ENCODE measurements at places on chromosomes 5 and 9.

DNA sequence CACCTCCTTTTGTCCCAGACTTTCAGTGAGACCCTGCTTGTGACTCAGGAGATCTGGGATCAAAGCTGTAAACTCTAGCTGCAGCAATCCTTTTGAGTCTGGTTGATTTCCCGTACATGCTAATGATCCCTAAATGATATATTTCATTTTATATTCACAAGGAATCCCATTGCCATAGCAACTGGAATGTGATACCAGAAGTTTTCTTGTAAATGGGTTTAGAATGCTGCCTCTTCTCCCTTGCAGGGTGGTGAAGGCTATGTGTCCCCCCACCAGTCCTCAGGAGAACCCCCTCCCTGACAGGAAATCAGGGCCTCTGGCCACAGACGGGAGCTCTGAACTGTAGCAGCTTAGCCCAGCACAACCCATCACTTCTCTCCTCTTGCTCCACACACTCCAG lies 215.0 kb downstream of the FSTL4 start:
- peak; percentile 15 for DNase-seq

- DNase-seq, result no peak
Measured at GRCh38 chr9:81885602-81886001, 42.6 kb upstream of the SPATA31D4 start.

- DNase-seq, result no peak
Measured at GRCh38 chr5:113546703-113547183, 33.2 kb downstream of the YTHDC2 start.

GRCh38 chr9:129987941-129988340 lies 55.0 kb downstream of the FNBP1 start:
- DNase-seq, result no peak

- peak; percentile 70 for DNase-seq
Measured at GRCh38 chr9:137095664-137096517, 9.1 kb downstream of the MAN1B1 start.

- no peak for DNase-seq
Measured at GRCh38 chr9:35690294-35690613, 529 bp upstream of the TPM2 start.

DNA sequence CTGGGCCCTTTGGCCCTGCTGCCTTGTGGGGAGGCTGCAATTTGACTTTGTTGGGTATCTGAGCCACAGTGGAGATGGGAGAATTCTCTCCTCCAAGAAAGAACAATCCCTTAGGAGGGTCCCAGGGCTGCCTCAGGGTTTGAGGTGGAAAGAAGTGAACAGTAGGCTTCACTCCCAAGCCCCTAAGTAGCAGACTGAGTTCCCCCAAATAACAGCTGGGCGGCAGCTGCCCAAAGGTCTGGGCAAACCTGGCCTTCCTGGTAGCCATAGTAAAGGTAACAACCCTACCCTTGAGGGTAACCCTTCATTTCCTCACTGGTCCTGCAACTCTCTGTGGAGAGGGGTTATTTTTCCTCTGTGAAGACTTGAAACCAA lies 746 bp downstream of the RGS3 start:
- DNase-seq, result no peak

DNA sequence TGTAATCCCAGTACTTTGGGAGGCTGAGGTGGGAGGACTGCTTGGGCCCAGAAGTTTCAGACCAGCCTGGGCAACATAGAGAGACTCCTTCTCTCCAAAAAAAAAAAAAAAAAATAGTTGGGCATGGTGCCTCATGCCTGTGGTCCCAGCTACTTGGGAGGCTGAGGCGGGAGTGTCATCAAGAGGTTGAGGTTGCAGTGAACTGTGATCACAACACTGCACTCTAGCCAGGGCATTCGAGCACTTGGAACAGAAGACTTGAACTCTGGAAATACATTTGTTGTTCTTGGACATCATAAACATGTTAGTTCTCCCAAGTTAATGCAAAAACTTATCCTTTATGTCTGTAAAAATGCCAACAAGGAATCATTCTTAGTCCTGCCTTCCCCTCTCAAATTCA lies 29.6 kb downstream of the EHMT1 start:
- DNase-seq, result no peak

GRCh38 chr5:160923936-160924710 lies 72.1 kb upstream of the ATP10B start:
- no peak for DNase-seq

DNA sequence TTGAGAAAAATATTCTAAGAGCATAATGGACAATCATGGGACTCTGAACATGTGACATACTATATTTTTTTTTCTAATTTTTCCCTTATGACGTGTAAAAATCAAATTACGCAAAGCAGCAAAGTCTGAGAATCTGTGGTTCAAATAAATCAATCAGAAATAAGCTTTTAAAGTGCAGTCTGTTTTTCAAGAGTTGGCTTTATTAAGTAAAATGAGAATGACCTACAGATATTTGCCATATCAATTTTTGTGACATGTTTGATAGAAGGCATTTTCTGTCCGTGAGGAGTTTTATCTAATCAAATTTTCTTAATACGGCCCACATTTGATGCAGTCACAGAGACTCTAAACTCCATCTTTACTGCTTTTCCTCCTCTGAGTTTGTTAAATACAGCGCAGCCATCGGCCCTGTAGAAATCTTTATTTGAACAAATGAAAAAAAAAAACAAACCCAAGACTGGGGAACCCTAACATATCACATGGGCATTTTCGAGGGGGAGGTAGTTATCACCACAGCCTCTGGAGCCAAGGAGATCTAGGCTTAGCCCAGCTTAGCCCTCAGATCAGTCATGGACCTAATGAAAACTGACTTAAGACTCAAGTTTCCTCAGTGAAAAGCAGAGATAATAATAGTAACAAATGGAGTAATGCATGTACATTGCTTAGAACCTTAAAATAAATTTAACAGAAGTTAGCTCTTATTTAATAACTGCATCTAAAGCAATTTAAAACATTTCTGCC lies 263.6 kb upstream of the C9orf72 start:
- no peak for DNase-seq

DNA sequence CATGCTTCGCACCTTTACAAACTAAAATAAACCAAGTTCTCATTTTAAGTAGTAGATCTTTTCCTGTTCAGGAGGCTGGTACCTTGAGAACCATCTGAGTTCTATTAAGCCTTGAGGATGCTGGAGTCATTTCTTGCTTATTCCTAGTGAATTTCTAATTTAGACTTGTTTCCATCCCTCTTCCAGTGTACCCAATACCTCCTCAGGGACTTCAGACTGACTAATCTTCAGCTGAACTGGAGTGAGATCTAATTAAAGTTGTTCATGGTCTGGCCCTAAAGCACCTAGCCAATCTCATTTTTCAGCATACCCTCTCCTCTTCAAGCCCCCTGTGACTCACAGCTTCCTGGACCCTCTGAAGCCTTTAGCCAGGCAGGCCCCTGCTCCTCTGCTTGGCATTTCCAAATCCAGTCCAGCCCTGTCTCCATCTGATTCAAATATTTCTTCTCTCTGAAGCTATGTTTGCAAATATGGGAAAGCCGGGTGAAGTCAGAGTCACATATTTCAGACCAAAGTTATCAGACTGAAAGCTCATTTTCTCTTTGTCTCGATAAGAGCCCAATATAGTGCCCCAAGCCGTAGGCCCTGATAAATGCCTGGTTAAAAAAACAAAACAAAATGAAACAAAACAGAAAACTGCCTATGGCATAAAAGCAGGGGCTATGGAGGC lies 19.4 kb upstream of the TNFSF15 start:
- no peak for DNase-seq

GRCh38 chr5:34895641-34896419 lies 19.5 kb downstream of the RAD1 start:
- DNase-seq, result no peak

GRCh38 chr5:150999704-151000442 lies 20.5 kb upstream of the GPX3 start:
- DNase-seq, result no peak

DNA sequence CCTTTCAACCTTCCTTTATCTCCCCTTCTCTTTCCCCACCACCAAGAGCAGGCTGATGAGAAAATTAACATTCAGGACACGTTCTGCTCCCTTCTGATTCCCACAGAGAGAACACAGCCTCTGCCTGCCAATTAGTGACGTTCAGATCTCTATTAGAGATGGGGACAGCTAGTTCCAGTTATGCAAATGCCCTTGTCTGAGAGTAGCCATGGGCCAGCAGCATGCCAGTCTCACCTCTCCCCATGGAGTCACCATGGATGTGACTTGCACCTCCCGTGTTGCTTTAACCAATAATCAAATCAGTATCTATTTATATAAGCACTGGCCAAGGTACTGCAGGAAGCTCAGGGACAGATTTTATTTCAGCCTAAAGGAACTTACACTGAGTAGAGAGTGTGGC lies 61.3 kb downstream of the KCNIP1 start:
- DNase-seq, result no peak

GRCh38 chr5:135456238-135457099 lies 4.3 kb upstream of the TIFAB start:
- no peak for DNase-seq

DNA sequence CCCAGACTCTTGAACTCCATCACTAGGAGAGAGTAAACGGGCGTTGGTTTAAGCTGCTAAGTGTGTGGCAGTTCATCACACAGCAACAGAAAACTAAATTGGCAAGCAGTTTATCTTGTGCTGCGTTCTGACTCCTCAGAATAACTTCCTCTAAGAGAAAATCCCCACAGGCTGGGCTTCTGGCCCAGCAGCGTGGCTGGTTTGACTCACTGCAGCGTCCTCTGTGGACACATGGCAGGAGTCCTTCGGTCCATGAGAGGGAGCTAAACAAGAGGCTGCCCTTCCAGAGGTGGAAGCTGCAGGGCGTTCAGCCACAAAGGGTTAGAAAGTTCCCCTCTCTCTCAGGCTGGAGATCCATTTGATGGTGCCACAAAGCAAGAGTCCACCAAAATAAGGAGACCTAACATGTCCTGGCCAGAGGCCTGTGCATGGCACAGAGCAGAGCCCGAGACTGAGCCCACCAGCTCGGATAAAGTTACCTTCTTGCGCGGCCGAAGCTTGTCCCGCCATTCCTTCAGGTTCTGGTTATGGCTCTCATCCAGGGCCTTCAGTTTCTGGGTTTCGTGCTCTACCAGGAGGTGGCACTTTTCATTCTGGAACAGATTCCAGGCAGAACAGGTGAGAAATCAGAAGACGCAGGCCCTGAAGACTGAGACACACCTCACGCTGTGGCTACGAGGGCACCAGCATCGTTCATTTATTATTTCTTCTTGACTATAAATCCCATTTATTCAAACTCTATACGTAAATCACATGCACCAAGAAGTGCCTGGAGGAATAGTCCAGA lies 46.2 kb upstream of the FBXW11 start:
- no peak for DNase-seq

DNA sequence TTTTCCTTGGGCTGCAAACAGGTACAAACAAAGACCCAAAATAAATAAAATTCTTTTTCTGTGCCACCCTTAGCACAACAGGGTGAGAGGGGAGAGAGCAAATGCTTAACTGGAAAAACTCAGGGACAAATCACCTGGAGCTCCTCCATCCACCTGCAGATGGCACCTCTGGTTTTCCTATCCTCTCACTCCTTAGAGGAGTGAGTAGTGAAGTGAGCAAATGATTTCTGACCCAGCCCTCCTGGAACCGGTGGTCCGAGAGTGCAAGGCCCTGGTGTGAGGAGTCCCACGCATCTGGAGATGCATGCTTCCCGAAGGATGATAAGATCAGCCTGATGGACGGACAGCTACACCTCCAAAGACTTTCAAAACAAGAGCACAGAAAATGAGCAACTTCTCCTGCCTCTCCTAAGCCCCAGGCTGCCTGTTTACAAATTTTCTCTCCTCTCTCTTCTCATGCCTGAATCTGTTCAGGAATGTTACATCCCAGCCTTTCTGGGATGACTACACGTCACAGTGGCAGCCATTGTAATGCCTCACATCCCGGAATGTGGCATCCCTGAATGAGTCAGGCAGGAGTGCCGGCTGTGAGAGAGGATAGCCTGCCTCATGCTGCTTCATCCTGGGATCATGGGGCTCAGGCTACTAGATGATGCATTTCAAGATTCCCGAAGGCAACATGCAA lies 86.4 kb downstream of the ADRB2 start:
- no peak for DNase-seq

GRCh38 chr5:149957855-149958254 lies 2.7 kb upstream of the SLC26A2 start:
- no peak for DNase-seq

GRCh38 chr9:109289931-109290330 lies 30.9 kb downstream of the EPB41L4B start:
- DNase-seq, result no peak

DNA sequence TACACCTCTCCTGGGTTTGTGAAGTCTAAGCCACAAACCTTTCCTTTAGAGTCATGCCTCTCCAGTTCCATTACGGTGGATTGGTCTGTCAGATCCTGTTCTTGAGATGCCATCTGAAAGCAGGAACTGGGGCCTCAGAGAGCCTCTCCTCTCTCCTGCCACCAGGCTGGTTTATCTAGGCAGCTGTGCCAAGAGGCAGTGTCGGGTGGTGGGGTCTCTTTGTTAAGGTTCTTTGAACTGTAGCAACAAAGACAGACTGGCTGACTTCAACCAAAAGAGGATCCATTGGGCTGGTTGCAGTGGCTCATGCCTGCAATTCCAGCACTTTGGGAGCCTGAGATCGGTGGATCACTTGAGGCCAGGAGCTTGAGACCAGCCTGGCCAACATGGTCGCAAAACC lies 66.0 kb upstream of the ANGPTL2 start:
- DNase-seq, result no peak

DNA sequence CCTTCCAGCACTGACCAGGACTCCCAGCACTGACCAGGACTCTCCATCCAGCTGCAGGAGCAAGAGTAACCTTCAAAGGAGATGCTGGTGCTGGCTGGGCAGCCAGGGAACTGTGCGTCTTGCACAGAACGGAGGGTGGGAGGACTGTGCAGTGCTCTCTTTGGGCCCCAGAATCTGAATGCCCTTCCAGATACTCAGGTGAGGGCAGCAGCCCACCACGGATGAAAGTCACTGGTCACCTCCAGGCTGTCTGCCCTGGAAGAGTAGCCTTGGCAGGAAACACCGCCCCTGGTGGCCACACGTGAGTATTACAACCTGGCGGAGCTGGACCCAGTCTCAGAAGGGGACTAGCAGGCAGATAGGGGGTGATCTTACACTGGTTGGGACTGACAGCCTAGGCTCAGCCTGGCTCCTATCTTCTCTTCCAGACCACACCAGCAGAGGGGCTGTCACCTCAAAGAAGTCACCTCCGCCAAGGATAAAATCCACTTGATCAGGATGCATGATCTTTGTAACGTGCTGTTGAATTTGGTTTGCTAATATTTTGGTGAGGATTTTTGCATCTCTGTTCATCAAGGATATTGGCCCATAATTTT lies 4.8 kb upstream of the SARDH start:
- DNase-seq, result peak; percentile 88

GRCh38 chr9:77554586-77555105 lies 93.5 kb downstream of the GNA14 start:
- DNase-seq, result no peak

DNA sequence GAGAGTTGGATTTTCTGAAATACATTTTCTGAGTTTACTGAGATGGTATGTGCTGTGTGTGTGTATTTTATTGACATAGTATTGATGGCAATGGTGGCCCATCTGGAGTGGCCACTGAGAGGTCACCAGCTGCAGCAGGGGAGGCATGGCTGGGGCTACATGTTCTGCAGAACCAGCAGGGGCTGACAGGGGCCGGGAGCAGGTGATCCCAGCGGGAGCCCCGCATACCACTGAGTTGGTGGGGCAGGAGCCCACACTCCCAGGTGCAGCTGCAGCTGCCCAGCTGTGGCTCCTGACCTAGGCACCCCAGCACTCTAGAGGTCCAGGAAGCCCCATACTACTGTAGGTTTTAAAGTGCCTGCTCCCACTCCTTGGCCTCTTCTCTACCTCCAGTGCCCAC lies 1044.2 kb upstream of the CDH9 start:
- no peak for DNase-seq

All from NAMALWA (cell line).